Activated naive CD4-positive, alpha-beta T cell treated with anti-CD3 and anti-CD28 coated beads for 36 hours (primary cell): ENCODE measurements at places on chromosomes 3 and 15.

DNA sequence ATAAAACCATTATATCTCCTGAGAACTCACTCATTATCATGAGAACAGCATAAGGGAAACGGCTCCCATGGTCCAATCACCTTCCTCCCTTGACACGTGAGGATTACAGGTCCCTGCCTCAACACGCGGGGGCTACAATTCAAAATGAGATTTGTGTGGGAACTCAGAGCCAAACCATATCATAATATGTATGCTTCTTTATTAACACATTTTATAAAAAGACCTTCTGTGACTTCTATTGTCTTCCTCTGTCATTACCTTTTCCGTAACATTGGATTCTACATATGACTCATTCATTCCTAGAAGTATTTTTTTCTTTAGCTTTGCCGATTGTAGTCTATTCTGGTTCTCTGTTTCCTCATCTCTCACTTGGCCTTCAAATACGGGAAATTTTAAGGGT lies 267.2 kb upstream of the ROBO1 start:
- H3K27ac ChIP-seq = no peak overlapping the region
- H3K36me3 ChIP-seq = no peaks in the 10 kb centered on the region
- DNase-seq = no peak
- no peaks in the 10 kb centered on the region for H3K4me1 ChIP-seq
- no peaks in the 10 kb centered on the region for H3K27me3 ChIP-seq
- no peak overlapping the region for H3K4me3 ChIP-seq

- DNase-seq = no peak
- H3K4me3 ChIP-seq = no peak overlapping the region
- no peaks in the 10 kb centered on the region for H3K4me1 ChIP-seq
- no peaks in the 10 kb centered on the region for H3K27me3 ChIP-seq
- no peak overlapping the region for H3K27ac ChIP-seq
- H3K36me3 ChIP-seq = no peaks in the 10 kb centered on the region
Observed at GRCh38 chr15:52417957-52418356, 110.7 kb downstream of the MYO5A start.

- no peaks in the 10 kb centered on the region for H3K36me3 ChIP-seq
- H3K4me1 ChIP-seq = no peaks in the 10 kb centered on the region
- no peak for DNase-seq
Observed at GRCh38 chr15:96790004-96790403, 459.5 kb downstream of the NR2F2 start.

GRCh38 chr3:55879901-55880331 lies 392.8 kb upstream of the WNT5A start:
- H3K27ac ChIP-seq = no peak overlapping the region
- DNase-seq = no peak
- H3K4me1 ChIP-seq = no peaks in the 10 kb centered on the region
- H3K27me3 ChIP-seq = no peaks in the 10 kb centered on the region

GRCh38 chr15:90055182-90055581 lies 47.1 kb downstream of the IDH2 start:
- H3K4me3 ChIP-seq = no peak overlapping the region
- no peaks in the 10 kb centered on the region for H3K27me3 ChIP-seq
- no peak for DNase-seq
- no peak overlapping the region for H3K27ac ChIP-seq
- H3K4me1 ChIP-seq = peaks cover 29% of the 10 kb centered on the region

DNA sequence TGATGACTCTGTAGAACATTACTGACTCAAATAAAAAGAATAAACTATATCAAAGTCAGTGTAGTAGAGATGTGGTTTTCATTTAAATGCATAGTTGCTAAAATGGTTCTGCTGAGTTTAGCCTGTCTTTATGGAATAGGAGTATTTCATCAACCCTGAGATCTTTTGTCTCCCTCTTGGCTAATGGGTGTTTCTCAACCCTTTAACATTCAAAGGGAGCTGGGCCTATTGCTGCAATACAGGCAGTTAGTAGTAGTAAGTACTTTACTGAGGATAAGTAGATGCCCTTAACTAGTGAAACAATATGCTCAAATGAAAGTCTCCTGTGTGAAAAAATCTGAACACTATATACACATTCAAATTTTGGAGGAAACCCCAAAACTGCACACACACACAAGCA lies 184.7 kb upstream of the TTC14 start:
- H3K4me1 ChIP-seq = no peaks in the 10 kb centered on the region
- H3K27me3 ChIP-seq = no peaks in the 10 kb centered on the region
- H3K4me3 ChIP-seq = no peak overlapping the region
- no peak overlapping the region for H3K27ac ChIP-seq

GRCh38 chr3:13064159-13064868 lies 8.9 kb downstream of the IQSEC1 start:
- H3K36me3 ChIP-seq = no peaks in the 10 kb centered on the region
- no peak for DNase-seq
- no peaks in the 10 kb centered on the region for H3K27me3 ChIP-seq
- H3K4me3 ChIP-seq = no peak overlapping the region

- H3K4me3 ChIP-seq = peak overlapping the region; percentile 93
- peak overlapping the region; percentile 87 for H3K27ac ChIP-seq
- H3K36me3 ChIP-seq = peaks cover 37% of the 10 kb centered on the region
- H3K4me1 ChIP-seq = peaks cover 50% of the 10 kb centered on the region
Observed at GRCh38 chr3:14124223-14124614, 451 bp downstream of the CHCHD4 start.

GRCh38 chr15:96410175-96411055 lies 79.9 kb downstream of the NR2F2 start:
- no peak overlapping the region for H3K27ac ChIP-seq
- no peak for DNase-seq
- H3K27me3 ChIP-seq = peaks cover 67% of the 10 kb centered on the region
- H3K4me1 ChIP-seq = peaks cover 14% of the 10 kb centered on the region

GRCh38 chr3:126852511-126852910 lies 130.4 kb upstream of the PLXNA1 start:
- no peak for DNase-seq
- no peaks in the 10 kb centered on the region for H3K4me1 ChIP-seq
- H3K4me3 ChIP-seq = no peak overlapping the region
- no peak overlapping the region for H3K27ac ChIP-seq
- H3K36me3 ChIP-seq = peaks cover 8% of the 10 kb centered on the region

DNA sequence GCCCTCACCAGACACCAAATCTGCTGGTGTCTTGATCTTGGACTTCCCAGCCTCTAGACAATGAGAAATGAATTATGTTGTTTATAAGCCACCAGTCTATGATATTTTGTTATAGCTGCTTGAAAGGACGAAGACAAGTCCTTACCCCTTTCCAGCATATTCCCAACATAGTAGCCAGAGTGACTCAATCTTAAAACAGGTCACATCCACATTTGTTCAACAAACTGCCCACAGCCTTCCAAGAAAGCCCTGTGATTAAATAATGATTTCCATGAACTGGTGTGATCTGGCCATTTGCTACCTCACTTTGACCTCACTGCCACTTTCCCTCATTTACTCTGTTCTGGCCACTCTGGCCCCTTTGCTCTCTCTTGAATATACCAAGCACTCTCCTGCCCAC lies 193.7 kb upstream of the CFAP20DC start:
- no peak for DNase-seq
- H3K27me3 ChIP-seq = no peaks in the 10 kb centered on the region

DNA sequence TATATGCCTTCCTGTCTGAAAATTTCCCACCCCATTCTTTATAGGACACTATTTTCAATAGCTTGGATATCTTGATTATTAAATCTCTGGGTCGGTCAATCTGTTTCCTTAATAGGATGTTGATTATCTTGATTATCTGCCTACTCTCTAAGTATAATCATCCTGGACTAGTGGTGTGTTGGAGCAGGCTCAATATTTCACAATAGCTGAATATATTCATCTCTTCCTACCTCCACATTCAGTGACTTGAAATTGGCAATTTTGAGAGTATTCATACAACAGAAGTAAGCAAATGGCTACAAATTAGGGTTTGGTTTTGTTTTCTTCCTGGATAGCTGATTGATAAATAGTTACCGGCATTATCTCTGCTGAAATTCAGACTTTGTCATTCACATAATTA lies 1162.6 kb downstream of the ROBO1 start:
- no peak overlapping the region for H3K27ac ChIP-seq
- no peaks in the 10 kb centered on the region for H3K36me3 ChIP-seq
- H3K4me1 ChIP-seq = no peaks in the 10 kb centered on the region
- H3K4me3 ChIP-seq = no peak overlapping the region

GRCh38 chr3:58526515-58526957 lies 10.5 kb downstream of the ACOX2 start:
- H3K4me3 ChIP-seq = no peak overlapping the region
- DNase-seq = no peak
- no peaks in the 10 kb centered on the region for H3K27me3 ChIP-seq
- H3K27ac ChIP-seq = no peak overlapping the region
- H3K36me3 ChIP-seq = no peaks in the 10 kb centered on the region

DNA sequence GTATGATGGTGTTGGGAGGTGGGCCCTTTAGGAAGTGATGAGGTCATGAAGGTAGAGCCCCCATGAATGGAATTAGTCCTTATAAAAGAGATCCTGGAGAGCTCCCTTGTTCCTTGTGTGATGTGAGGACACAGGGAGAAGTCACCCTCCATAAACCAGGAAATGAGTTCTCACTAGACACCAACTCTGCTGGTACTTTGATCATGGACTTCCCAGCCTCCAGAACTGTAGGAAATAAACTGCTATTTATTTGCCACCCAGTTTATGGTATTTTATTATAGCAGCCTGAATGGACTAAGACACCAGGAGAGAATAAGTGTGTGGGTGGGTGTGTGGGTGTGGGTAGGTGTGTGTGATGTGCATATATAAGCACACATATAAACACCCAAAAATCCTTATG lies 71.9 kb downstream of the MYH15 start:
- no peaks in the 10 kb centered on the region for H3K36me3 ChIP-seq
- no peaks in the 10 kb centered on the region for H3K4me1 ChIP-seq
- no peak overlapping the region for H3K4me3 ChIP-seq
- H3K27ac ChIP-seq = no peak overlapping the region
- H3K27me3 ChIP-seq = no peaks in the 10 kb centered on the region
- no peak for DNase-seq

DNA sequence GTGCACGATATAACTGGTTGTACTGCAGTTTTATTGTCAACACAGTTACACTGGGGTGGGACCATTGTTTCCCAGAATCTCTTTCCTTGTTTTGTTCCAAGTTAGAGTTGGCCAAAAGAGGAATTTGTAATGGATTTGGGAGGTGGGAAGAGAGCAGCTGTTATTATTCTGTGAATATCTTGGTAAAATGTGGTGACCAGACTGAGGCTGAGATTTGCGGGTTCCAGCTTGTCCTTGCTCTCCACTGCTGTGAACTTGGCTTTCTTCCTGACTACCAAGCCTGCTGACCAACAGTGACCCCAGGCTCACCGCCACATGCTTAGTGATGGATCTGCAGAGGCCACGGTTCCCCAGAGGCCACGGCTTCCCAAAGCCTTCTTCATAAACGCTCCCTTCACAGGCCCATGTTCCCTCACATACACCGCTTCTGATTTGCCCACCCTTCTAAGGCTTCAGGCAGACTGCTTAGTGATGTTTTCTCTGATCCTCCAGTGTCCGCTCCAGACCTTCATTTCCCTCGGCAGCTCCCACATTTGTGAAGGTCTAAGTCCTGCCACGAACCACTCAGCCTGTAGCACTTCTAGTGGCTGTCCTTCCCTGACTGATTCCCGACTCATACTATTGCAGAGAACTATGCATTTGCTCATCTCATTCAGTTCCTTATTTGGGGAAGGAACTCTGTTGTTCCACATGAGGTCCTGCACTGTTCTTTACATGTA lies 525.5 kb upstream of the RGMA start:
- H3K36me3 ChIP-seq = no peaks in the 10 kb centered on the region
- H3K4me3 ChIP-seq = no peak overlapping the region
- DNase-seq = no peak
- H3K27ac ChIP-seq = no peak overlapping the region
- H3K27me3 ChIP-seq = peaks cover 2% of the 10 kb centered on the region
- H3K4me1 ChIP-seq = no peaks in the 10 kb centered on the region

DNA sequence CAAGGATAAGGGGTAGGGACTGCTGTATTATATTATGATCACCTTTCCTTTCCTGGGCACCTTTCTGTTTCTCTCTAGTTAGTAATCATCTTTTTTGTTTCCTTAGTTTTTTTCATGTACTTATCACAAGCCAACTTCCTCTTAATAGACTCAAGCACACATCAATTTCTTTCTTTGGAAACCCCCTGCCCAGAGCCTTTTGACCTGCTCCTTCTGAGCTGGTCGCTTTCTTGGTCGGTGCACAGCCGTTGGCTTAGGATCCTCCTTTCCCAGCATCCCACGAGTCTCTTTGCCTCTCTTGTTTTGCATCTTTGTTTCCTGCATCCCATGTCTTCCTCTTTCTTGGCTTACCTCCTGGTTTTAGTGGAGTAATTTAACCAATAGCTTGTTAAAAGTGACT lies 26.9 kb downstream of the GASK1A start:
- H3K27me3 ChIP-seq = no peaks in the 10 kb centered on the region
- H3K36me3 ChIP-seq = no peaks in the 10 kb centered on the region
- no peak overlapping the region for H3K27ac ChIP-seq
- H3K4me3 ChIP-seq = no peak overlapping the region
- peaks cover 23% of the 10 kb centered on the region for H3K4me1 ChIP-seq
- no peak for DNase-seq

- H3K27ac ChIP-seq = no peak overlapping the region
- no peak for DNase-seq
- H3K4me3 ChIP-seq = no peak overlapping the region
- H3K36me3 ChIP-seq = no peaks in the 10 kb centered on the region
- no peaks in the 10 kb centered on the region for H3K4me1 ChIP-seq
- H3K27me3 ChIP-seq = peaks cover 19% of the 10 kb centered on the region
Observed at GRCh38 chr3:138974462-138974861, 27.4 kb downstream of the FOXL2NB start.

DNA sequence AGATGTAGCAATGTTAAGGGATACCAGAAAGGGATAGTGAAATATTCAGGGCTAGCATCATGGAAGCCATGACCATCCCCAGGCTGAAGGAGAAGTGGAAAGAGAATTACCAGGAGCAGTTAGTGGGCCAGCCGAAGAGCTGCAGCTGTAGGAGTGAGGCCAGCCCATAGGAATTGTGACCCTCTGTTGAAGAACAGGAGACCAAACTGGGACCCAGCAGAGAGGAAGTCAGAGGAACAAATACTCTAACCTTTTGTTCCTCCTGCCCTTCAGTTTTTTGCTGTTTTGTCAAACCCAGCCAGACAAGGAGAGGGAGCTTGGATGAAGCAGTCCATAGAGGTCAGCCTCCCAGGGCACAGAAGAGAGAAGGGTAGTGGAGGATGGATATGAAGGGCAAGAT lies 115.4 kb downstream of the CLSTN2 start:
- no peaks in the 10 kb centered on the region for H3K36me3 ChIP-seq
- H3K4me1 ChIP-seq = no peaks in the 10 kb centered on the region
- H3K27me3 ChIP-seq = peaks cover 4% of the 10 kb centered on the region
